Cardiac fibroblast (primary cell): ENCODE measurements at places on chromosomes 6 and 20.
A peak's percentile ranks its signal among the peaks of the same experiment; 100 is the strongest.

DNA sequence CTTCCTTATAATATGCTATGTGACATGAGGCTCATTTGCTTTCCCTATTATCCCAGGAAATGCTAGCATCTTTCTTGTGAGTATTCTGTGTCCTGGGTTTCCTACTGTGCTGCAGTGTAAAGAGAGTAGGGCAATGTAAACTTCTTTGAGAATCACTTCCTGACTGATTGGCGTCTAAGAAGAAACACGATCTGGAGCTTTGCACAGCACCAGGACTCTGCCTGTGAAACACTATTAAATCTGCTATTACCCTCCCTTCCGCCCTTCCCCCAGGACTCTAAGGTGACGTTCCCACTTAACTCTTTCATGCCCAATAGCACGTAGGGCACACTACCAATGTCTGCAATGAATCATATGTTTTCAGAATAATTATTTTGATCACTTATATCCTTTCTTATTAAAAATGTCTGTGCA lies 607.3 kb upstream of the CITED2 start:
- DNase-seq, result peak; percentile 76

DNA sequence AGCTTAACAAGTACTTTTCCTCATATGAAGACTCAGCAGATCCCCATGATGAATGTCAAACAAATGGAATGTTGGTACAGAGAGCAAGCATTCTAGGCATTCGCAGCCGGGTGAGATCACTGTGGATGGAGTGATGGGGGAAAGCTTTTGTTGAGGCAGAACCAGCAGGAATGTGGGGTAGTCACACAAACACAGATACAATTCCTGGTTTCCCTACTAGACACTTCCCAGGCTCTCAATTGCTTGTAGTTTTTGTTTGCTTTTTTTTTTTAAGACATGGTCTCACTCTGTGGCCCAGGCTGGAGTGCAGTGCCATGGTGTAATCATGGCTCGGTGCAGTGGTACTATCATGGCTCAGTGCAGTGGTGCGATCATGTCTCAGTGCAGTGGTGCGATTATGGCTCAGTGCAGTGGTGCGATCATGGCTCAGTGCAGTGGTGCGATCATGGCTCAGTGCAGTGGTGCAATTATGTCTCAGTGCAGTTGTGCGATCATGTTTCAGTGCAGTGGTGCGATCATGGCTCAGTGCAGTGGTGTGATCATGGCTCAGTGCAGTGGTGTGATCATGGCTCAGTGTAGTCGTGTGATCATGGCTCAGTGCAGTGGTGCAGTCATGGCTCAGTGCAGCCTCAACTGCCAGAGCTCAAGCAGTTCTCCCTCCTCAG lies 15.4 kb upstream of the IER3 start:
- DNase-seq, result peak; percentile 91

DNA sequence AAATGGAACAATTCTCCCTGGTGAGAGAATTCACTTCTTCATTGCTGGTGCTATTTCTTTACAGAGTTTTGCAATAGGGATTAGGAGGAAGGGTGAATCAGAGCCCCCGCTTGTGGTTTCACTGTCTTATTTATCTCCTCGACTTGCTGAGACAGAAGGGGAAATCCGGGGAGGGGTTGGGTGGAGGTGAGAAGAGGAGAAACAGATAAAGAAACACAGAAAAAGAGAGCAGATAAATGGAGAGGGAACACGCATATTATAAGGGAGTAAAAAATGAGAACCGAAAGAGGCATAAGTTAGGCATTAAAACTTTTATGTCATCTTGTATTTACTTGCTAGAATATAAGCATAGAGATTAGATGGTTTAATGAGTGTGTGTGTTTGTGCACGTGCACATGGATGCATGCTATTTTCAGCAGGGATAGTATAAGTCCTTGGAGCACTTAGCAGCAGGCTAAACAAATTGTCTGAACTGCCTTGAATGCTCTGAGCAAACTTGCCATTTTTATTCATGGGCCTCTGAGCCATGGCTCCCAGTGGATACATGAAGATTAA lies 105.0 kb downstream of the OLIG3 start:
- DNase-seq, result peak; percentile 18

DNA sequence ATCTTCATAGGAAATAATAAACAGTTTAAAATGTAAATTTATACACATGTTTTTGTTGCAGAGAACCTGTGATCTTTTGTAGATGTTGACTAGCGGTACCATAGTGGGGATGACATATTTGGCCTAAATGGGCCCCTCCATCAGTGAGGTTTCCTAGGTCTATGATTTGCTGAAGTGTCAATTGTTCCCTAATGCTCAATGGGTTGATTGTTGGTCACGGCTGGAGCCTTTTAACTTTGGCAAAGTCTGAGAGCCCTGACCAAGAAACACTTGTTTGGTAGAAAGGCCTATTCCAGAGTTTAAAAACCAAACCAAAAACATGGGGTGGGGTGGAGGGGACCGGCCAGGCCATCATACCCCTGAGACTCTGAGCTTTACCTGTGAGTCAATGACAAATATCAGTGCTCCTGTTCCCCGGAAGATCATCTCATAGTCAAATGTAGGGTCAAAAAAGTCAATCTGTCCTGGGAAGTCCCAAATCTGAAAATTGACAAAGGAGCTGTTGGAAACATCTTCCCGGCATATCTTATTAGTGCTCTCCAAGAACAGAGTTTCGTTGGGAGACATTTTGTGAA lies 25.1 kb downstream of the RRAGD start:
- DNase-seq, result no peak

DNA sequence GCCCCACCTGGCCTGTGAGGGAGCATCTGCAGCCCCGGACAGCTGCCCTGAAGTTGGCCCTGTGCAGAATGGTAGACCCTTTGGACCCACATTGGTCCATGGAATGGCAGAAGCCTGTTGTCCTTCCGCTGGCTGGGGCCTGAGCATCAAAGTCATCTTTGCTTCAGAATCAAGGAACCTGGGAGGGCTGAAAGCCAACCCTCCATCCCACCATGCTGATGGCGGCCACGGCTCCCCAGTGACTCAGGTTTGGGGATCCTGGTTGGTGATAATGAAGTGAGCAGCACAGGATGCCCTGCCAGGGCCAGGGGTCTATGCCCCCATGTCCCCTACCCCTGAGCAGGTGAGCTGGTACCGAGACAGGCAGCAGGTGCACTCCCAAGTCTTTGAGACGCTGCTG lies 52.8 kb downstream of the YTHDF1 start:
- no peak for DNase-seq

DNA sequence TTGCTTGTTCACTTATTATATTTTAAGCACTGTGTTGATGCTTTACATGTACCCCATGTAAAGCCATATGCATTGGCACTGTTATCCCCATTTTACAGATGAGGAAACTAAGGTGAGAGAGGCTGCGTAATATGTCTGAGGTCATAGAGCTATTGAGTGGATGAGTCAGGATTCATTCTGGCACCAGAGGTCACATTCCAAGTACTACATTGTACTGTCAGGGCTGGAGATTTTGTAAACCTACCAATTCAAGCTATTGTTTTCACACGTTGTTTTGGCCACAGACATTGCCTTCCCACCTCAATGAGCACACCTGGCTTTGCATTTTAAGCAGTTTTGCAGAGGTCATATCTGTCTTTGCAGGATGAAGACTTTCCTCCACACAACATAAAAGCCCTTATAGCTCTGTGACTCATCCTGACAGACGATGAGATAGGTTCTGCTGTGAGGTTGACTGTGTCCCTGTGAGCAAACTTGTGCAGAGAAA lies 33.2 kb downstream of the ANKS1A start:
- peak; percentile 61 for DNase-seq

GRCh38 chr20:48727226-48727625 lies 100.6 kb downstream of the PREX1 start:
- DNase-seq, result no peak

GRCh38 chr6:62452586-62452985 lies 166.6 kb upstream of the KHDRBS2 start:
- no peak for DNase-seq

DNA sequence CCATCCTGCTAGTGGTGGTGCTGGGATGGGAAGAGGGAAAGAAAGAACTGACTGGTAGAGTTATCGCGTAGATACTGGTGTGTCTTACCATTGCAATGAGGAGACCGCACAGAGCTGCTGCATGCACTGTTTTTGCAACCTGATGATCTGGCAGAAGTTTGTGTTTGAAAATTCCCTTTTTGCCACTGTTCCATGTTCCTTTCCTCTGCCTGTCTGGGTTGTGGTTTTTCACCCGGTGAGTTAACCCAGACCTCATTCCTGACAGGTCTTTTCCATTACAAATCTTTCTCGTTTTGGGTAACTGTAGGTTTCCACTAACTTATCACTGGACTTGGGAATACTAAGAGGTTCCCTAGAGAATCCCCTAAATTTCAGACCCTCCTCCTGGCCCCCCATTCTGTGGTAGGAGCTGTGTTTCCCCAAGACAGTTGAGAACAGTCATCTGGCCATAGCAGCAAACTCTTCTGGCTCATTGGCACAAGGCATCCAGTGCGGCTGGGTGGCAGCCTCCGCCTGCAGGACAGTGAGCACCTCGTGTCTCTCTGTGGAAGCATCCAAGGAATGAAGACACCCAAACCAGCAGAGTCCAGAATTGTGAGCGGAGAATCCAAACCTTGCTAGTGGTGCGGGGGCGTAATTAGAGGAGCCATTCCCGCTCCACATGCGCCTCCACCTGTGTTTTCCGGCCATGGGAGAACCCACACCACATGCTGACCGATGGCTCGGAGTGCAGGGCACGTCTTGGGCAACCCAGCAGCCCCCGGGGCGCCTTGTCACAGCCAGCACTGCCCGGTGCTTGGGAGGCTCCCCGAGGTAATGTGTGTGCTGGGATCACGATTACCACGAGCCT lies 32.8 kb downstream of the ERMARD start:
- no peak for DNase-seq
